ENCODE measurements at places on chromosomes 13 and 19.

DNA sequence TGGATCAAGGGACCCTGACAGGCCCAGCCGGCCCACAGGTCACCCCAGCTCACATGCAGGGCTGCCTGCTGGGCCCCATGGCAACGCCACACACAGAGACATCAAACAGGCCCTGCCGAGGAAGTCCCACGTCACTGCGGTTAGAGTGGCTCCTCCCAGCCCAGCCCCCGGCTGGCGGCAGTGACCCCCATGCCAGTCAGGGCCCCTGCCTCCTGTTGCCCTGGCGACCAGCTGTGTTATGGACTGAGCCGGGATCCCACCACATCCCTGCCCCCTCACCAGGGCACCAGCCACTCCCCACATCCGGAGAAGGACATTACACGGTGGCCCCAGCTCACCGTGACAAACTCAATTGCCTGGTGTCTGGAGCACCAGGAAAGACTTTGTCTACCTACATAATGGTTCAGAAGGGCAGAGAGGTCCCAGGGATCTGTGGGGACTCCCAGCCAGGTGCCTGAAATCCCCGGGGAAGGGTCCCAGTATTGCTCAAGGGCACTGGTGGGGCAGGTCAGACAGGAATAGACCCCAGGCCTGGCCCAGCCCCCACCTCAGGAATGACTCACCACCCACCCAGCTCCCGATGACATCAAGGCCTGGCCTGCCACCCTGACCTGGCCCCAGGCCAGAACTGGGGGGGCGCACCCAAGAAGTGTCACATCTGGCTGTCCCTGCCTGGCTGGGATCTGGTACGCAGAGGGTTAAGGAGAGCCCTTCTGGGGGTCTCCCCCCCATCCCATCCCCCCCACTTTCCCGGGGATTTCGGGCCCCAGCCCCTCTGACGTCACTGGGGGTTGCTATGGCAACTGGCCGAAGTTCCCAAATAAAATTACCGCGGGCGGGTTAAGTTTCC is 30.2 kb upstream of the NANOS3 start:
- DNase-seq, result peak; percentile 86

GRCh38 chr13:28492569-28493367 is 2.2 kb downstream of the FLT1 start:
- peak; percentile 41 for DNase-seq

GRCh38 chr19:47255879-47256692 is at the start of gene CCDC9:
CCDC9 (plus strand) TSS chr19:47256525; CDS start chr19:47258401, 1,876 bp downstream.
- peak; percentile 95 for DNase-seq

DNA sequence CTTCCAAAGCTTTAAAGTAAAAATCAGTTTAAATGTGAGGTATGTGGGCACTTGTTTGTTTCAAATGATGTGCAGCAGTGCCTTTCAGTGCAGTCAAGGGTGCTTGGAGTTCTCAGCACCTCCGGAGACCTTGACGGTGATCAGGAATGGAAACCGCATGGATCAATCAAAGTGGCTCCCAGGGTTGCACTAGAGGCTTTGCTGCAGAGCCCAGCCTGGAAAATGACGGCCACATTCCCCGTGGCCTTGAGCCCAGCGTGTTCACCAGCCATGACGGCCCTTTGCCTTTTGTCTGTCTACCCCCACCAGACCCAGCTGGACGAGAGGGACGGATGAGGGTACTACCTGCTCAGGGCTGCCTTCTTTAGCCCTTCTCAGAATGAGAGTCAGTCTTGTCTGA is 320.0 kb downstream of the TEX29 start:
- no peak for DNase-seq

- DNase-seq, result no peak
These were observed 1.3 kb upstream of the CD177 start for GRCh38 chr19:43351998-43352746.

- DNase-seq, result no peak
These were observed 4.8 kb downstream of the GRIN3B start for GRCh38 chr19:1004803-1005664.

- DNase-seq, result no peak
These were observed 26.2 kb downstream of the ZNF160 start for GRCh38 chr19:53076984-53077383.

DNA sequence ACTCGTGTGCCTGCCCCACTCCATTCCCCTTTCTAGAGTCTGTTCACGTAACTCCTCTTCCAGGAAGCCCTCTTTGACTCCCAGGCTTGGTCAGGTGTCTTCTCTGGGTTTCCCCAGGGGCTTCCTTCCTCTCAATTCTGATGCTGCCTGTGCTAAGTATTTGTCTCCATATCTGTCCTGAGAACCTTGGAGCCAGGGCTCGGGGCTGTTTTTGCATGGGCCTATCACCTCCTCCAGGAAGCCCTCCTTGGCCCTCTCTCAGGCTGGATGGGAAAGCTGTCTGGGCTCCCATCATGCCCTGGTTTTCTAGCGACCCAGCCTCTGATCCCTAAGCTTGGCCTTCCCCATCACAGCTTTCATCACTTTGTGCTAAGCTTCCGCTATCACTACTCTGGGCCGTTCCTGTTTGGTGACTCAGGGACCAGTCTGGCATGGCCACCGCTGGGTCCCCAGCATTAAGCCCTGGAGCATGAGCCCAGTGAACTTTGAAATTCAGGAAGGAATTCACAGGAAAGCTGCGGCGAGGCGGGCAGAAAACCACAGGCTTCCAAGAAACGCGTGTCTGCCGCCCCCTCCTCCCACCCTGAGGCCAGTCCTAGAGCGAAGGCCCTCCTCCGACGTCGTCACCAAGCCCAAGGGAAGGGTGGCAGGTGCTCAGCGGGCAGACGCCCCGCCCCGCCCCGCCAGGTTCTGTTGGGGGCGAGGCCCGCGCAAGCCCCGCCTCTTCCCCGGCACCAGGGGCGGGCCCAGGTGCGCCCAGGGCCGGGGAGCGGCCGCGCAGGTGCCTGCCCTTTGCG is 486 bp upstream of the SPINT2 start:
- DNase-seq, result peak; percentile 45

- no peak for DNase-seq
These were observed 2.4 kb downstream of the CEACAM4 start for GRCh38 chr19:41624515-41624914.

GRCh38 chr19:40638327-40638726 is 37.2 kb downstream of the LTBP4 start:
- no peak for DNase-seq

DNA sequence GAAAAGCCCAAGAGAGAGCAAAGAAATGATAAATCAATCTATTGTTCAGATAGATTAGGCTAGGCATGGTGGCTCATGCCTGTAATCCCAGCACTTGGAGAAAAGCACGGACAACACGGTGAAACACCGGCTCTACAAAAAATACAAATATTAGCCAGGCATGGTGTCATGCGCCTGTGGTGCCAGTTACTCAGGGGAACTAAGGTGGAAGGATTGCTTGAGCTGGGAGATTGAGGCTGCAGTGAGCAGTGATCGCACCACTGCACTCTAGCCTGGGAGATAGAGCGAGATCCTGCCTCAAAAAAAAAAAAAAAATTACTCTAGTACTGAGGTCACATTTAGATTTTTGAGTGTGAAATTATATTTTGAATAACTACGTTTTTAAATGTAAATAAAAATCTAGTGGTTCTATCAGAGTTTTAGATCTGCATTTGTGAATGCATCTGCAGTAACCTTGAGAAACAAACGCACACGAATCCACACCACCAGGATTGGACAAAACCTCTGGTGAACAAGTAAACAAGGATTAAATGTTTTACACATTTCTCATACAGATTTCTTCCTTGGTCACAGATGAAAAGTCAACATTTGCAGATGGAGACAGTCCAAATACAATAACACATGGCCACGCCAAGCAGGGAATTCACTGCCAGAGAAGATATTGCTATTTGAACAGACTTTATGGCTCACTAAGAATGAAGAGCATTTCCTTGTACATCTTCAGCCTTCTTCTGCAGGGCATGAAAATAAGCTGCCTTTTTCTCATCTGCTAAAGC is 917.6 kb downstream of the PCDH9 start:
- no peak for DNase-seq

DNA sequence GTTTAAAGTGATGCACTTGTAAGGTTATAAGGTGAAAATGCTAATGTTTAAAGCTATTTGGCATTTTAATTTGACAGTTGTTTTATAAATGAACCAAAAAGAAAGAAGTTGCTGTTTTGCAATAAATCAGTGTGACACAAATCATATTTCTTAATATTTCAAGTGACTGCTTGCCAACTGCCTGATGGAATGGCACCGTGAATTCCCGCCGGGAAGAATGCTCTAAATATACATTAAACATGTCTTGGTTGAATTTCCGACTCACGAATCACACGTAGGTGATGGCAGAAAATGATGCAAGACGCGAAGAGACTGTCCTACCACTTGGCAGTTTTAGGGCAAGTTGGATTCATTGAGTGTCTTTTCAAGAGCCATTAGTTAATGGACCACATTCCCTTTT is 3.1 kb upstream of the GJB2 start:
- DNase-seq, result no peak

- DNase-seq, result no peak
These were observed 758 bp upstream of the CACNG7 start for GRCh38 chr19:53908106-53908934.

- DNase-seq, result no peak
These were observed 10.4 kb downstream of the DEDD2 start for GRCh38 chr19:42206871-42207755.

DNA sequence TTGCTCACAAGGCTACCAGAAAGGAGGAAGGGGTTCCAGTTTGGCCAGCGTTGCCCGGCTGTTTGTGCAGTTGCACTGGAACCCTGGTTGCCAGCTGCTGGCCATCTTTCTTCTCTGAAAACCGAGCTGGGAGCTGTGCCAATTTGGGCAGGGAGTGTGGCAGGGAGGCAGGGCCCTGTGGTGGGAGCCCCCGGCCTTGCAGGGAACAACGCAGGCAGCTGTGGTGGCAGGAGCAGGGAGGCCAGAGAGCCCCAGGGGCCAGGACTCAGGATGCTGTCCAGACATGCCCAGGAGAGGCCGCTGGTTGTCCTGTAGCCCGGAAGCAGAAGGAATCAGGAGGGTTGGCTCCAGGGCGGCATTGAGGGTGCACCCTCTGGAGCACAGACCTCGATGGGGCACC is 4.8 kb downstream of the KMT5C start:
- DNase-seq, result no peak

- DNase-seq, result no peak
These were observed 9.0 kb downstream of the NFIX start for GRCh38 chr19:13004273-13004672.

- DNase-seq, result no peak
These were observed 27.9 kb downstream of the MIPEP start for GRCh38 chr13:23861310-23861709.

GRCh38 chr19:28494461-28494860 is 718.5 kb downstream of the UQCRFS1 start:
- DNase-seq, result no peak

DNA sequence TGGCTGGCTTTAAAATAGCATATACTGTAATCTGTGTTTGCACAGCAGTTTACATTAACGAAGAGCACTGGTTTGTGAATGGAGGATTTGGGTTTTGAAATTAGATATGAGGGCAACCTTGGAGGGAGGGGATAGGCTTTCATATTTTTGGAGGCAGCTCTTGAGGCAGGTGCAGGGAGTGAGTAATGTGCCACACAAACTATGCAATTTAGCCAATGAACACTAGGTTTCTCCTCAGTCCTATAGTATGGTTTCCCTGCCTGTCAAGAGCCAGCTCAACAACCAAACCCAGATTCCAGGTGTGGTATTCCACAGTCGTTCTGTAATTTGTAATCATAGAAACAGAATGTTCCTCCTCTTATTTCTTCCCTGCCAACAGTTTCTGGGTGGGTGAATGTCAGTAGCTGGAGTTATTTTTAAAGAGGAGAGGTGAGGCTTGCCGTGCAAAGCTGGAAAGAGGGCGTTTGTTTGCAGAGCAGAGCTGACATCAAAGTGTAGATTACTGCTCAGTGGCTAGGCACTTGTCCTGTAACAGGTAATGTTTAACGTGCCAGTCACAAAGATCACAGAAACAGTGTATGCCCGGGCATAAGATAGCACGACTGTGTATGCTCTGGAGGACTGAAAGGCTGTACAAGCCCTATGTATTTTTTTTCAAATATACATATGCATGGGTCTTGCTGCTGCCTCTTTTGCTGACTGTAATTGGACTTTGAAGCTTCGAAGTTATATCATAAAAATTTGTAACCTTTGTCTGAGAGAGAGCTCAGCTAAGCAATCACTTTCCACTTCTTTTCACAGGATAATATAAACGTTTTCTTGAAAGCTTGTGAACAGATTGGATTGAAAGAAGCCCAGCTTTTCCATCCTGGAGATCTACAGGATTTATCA is 124.2 kb downstream of the LMO7 start:
- DNase-seq, result no peak

DNA sequence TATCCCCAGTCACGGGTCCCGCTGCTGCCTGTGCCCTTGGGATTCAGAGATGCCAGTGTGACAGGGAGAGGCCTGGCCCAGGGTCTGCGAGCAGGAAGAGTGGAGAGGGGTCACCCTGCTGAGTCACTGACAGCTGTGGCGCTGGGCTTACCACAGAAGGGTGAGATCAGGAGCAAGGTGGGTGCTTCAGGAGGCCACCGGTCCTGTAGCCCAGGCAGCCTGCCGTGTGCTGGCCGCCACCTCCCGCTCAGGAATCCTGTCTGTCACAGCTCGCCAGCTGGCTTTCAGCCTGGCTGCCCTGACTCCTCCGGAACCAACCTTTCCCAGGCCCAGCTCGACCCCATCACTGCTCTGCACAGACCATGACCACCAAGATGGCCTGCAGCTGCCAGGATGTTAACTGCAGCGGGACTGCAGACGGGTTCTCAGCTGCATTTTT is 25.3 kb downstream of the NAXD start:
- no peak for DNase-seq

GRCh38 chr13:46598140-46598819 is 45.3 kb downstream of the LRCH1 start:
- DNase-seq, result no peak

DNA sequence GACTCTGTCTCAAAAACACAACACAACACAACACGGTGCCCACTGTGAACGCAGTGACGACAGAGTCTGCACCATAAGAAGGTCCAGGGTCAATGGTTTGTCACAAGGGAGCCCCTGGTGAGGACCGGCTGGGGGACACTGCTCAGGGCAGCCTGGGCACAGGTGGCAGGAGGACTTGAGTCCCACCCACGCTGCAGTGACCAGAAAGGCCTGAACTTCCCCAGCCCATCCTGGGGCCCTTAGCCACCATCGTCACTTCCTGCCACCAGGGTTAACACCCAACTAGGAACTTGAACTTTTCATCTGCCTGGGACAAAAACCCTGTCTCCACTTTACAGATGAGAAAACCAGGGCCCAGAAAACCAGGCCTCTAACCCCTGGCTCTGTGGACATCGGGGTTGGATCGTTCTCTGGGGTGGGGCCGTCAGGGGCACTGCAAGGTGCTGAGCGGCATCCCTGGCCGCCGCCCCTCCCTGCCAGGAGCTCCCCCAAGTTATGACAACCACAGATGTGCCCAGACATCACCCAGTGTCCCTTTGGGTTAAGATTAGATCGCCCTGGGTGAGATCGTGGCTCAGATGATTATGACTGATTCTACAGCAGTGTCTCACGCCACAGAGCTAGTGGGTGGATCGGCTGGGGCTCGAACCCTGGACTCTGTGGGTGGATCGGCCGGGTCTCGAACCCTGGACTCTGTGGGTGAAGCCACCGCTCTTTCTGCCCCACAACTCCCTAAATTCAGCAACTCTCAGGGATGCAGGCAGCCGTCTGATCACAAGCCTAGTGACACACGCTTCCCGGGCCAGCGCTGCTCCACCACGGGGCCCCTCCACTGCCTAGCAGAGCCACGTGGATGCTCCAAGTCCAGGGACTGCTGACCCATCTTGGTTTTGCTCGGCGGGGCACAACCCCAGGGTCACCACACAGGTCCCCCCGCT is 14.0 kb downstream of the MOB3A start:
- DNase-seq, result no peak

- DNase-seq, result no peak
These were observed 859 bp downstream of the ZNF433 start for GRCh38 chr19:12034620-12035019.

GRCh38 chr19:6141217-6141616 is 5.8 kb downstream of the ACSBG2 start:
- no peak for DNase-seq

GRCh38 chr13:31781064-31781463 is 41.7 kb downstream of the RXFP2 start:
- no peak for DNase-seq

Measured in activated CD4-positive, alpha-beta T cell treated with anti-CD3 and anti-CD28 coated beads, Interleukin-2, amount 50 U/mL, for 24 hours (primary cell).